Activated CD8-positive, alpha-beta memory T cell treated with anti-CD3 and anti-CD28 coated beads for 4 hours (primary cell): ENCODE measurements at places on chromosomes 7 and 10.

GRCh38 chr7:37357637-37357996 is 91.0 kb downstream of the ELMO1 start:
- no peak for DNase-seq

GRCh38 chr7:152859781-152860191 is 100.2 kb downstream of the ACTR3B start:
- no peak for DNase-seq

- DNase-seq: no peak
Measured at GRCh38 chr10:109996225-109996624, 11.6 kb upstream of the ADD3 start.

- no peak for DNase-seq
Measured at GRCh38 chr10:100569687-100570481, 34.1 kb downstream of the HIF1AN start.

GRCh38 chr7:151010307-151011096 is 13.8 kb downstream of the ATG9B start:
- DNase-seq: no peak

- no peak for DNase-seq
Measured at GRCh38 chr7:108517951-108518350, 8.0 kb downstream of the PNPLA8 start.

- DNase-seq: no peak
Measured at GRCh38 chr10:132539894-132540293, 2.3 kb downstream of the INPP5A start.

DNA sequence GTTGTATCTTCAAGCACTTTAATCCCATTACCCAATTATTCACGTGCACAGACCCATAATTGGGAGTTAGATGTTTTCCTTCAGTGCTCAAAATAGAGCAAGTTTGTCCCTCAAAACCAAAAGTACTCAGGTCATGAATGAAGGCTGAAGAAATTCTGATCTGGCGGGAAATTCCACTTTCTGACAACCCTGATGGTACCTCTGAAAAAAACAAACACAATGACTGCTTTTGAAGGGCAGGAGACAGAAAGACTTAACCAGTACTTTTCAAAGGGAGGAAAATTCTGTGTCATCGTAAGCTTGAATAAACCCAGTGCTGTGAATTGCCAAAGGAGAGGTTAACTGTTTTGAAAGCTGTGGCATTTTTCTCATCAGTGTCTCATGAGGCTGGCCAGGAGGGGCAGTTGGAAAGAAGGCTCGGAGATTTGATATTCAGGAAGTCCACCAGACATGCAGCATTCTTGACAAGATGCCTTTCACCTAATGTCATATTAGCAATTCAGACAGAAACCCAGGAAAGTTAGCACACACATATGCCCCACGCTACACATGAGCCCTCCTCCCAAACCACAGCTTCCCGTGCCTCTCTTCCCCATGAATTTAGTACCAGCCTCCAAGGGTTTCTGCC is 347.0 kb downstream of the KCNMA1 start:
- no peak for DNase-seq

GRCh38 chr7:54860003-54860775 is 101.2 kb upstream of the SEC61G start:
- DNase-seq: no peak

DNA sequence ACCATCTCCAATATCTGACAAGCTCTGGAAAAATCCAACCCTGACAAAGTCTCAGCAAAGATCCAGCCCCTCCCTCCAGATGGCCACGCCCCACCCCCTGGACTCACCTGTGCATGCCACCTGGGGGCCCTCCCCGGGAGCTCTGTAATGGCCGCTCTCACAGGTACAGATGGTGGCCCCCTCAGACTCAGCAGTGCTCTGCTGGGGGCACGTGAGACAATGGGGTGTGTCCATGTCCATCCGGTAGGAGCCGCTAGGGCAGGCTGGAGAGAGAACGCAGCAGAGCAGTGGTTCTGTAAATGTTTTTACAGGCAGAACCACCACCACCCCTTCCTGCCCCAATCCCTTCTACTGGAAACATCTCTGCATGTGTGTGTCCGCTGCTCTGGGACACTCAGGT is 9.5 kb downstream of the EPHA1 start:
- DNase-seq: no peak

DNA sequence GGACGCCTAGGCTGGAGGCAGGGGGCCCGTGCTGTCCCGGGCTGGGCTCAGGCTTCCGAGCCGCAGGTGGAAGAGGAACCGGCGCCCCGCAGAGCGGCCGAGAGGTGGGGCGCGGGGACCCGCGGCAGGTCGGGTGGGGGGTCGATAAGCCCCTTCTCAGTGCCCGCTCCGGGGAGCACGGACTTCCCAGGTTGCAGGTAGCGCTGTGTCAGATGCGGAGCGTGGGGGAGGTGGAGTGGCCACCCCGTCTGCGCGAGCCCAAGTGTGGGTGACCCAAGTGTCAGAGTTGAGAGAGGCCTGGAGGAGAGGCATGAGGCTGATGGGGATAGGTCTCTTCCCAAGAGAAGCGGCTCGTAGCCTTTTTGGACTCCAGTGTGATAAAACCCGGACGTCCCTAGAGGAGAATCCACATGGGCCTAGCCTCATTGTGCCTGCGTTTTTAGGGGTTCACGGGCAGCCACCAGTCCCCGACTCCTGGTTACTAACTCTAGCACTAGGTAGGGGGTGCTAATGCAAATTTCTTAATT is 580 bp downstream of the EEPD1 start:
- DNase-seq: no peak

DNA sequence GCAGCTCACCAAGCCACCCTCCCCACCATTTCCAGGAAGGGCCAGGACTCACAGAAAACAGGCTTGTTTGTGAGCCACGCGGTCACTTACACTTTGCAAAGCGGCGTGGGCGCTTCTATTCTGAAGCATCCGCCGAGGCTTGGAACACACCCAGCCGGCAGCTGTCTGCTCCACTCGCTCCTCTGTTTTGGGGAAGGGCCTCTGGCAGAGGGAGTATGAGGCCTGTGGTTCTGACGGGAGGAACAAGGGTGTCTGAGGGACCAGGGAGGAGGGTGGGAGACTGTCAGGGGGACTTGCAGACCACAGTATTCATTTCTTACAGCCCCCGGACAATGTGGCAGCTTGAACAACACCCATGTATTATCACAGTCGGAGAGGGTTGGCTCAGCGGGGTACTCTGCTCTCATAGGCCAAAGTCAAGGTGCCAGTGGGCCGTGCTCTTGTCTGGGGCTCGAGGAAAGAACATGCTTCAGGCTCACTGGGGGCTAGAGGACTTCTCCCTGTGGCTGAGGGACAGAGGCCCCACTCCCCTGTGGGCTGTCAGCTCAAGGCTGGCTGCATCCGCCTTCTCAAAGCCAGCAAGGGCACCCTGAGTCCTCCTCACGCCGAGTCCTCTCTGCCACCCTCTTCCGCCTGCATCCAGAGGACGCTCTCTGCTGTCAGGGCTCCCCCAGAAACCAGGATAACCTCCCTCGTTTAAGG is 60.4 kb upstream of the FAM20C start:
- no peak for DNase-seq

- DNase-seq: no peak
Measured at GRCh38 chr10:132061465-132061864, 4.3 kb upstream of the JAKMIP3 start.

GRCh38 chr10:24307116-24307515 is 98.2 kb downstream of the KIAA1217 start:
- DNase-seq: no peak

DNA sequence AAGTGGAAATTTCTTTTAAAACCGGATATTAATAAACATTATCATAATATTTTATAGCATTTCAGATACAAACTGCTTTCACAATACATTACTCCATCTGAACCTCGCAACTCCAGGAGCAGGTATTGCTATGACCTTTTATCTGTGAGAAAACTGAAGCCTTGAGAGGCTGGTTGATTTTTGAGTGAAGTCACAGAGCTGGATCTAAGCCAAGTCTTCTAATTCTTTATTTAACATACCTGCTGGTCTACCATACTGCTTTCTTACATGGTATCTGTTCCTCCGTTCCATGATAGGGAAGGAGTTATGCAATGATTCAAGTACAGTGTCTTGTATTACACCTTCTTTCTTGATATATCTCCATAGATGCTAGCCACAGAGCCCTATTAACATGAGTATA is 37.4 kb upstream of the ITGB8 start:
- no peak for DNase-seq

GRCh38 chr10:78175444-78176015 is 141.9 kb downstream of the RPS24 start:
- no peak for DNase-seq

- no peak for DNase-seq
Measured at GRCh38 chr10:116215651-116216050, 57.4 kb downstream of the GFRA1 start.

GRCh38 chr7:53245721-53246120 is 210.3 kb downstream of the POM121L12 start:
- DNase-seq: no peak

DNA sequence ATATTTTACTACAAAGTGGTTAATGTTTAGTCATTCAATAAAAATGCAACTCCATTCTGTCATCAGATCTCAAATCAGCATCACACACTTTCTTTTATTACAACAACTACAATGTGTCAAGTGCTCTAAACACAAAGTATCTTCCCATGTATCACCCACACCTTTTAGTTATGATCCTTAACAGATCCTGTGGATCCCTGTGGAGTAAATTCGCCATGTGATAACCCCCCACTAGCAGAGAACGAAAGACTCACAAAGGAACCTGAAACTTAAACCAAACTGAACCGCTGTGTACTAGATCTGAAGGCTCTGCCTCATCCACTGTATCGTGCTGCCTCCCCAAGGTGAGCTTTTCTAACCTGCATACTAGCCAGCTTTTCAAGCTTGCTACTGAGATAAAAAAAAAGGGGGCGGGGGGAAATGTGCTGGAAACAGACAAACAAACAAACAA is 1.7 kb downstream of the DPY19L1 start:
- DNase-seq: no peak

DNA sequence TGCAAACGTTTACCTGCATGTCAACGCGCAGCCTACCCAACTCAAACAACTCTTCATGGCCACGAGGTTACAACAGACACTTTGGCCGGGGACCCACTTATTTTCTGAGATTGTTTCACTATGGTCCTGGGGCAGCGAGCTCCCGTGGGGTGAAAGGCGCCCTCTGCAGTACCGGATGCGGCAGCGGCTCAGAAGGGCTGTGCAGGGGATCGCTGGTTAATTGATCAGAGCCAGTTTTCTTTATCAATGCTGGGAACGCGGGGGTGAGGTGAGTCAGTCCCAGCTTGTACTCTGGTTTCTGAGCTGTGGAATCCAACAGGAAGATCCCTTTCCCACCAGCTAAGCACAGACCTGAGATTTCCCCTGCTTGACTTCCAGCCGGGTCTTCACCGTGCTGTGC is 366.5 kb upstream of the KLF6 start:
- DNase-seq: no peak

GRCh38 chr10:72316748-72317435 is 37.8 kb downstream of the DNAJB12 start:
- no peak for DNase-seq

GRCh38 chr10:69505636-69506318 is 54.5 kb downstream of the TSPAN15 start:
- DNase-seq: no peak

DNA sequence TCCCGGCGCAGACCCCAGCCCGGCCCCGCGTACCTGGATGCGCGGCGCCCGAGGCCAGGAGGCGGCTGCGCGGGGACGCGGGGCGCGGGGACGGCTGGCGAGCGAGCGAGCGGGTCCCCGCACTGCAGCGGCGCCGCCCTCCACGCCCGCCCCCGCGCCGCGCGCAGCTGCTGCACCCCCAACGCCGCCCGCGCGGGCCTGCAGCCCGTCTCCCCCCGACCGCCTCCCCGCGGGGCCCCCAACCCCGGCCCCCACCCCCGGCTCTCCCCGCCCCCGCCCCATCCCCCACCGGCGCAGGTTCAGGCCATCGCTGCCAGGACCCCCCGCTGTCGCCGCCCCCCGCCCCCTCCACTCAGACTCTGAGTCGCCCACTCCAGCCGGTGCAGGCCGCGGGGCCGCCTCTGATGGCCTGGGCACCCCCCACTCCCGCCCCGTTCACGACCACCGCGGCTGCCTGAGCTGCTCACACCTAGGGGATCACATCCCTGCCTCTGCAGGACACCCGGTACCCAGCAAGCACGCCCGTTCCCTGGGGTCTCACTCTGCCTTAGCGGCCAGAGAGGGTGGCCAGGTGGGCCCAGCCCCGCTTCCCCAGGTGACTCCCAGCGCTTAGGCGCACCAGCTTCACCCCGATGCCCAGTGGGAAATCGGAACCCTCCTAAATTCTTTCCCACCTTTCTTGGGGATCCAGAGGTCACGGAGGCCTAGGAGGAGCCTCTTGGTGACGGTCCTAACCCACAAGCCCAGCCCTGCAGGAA is 13.9 kb upstream of the DNAAF5 start:
- no peak for DNase-seq

DNA sequence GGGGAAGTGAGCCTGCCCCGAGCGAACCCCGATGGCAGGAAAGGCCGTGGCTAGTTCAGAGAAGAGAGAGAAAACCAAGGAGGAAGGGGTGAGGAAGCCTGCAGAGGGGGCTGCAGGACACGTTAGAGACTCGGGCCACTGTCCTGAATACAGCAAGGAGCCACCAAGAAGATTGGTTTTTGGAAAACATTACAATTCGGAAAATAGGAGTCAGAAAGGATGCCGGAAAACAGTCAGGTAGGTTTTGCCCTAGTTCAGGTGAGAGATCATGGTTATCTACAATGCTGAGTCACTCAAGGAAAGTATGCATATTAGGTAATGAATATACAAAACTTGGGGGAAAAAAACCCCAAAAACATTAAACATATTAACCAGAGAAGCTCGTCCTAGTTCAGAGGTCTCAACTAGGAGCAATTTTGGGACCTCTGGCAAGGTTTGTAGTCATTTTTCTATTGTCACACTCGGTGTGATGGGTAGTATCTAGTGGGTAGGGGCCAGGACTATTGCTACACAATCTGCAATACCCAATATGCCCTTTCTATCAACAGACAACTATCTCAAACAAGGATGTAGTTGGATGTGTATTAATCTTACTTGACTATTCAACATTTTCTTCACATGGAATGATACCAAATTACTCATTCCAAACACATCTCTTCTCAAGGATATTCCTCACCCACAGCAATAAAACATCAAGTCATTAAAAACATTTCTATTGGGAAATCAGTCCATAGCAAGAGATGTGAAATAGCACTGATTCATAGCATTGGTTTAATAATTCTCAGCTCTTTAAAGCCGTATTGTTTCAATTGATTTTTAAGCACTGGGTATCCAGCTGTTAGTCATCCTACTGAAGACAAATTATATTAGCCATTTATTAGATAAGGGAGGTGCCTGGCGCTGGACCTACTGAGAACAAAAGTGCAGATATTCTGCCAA is 74.4 kb upstream of the RSU1 start:
- DNase-seq: no peak

DNA sequence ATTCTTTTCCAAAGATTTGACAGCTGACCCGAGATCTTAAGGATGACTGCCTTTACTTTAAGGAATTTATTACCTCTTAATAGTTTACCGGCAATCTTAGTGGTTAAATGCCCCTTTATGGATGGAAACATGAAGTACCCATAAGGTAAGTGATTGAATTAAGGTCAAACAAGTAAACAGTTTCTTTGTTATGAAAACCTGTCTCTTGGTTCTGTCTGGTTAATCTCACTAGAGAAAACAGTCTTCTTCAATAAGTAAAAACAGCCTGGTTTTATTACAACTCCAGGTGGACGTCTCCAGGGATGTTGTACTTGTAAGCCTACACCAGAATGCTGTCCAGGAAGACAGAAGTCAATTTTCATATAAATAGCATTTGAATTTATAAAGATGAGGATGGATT is 161.8 kb upstream of the MTPN start:
- no peak for DNase-seq

- DNase-seq: no peak
Measured at GRCh38 chr10:59649606-59650346, 59.9 kb downstream of the SLC16A9 start.
